ENCODE measurements at places on chromosomes 16 and 17. TPM values are rescaled to one million over a fixed set of nuclear protein-coding genes. Genes with fewer than 3 reads are reported as not detected.

GRCh38 chr17:20187049-20187448 lies 177.9 kb downstream of the SPECC1 start:
- peaks cover 9% of the 10 kb centered on the region for H3K4me1 ChIP-seq
- no peaks in the 10 kb centered on the region for H3K27me3 ChIP-seq
- no peak for DNase-seq
- H3K36me3 ChIP-seq: no peaks in the 10 kb centered on the region

DNA sequence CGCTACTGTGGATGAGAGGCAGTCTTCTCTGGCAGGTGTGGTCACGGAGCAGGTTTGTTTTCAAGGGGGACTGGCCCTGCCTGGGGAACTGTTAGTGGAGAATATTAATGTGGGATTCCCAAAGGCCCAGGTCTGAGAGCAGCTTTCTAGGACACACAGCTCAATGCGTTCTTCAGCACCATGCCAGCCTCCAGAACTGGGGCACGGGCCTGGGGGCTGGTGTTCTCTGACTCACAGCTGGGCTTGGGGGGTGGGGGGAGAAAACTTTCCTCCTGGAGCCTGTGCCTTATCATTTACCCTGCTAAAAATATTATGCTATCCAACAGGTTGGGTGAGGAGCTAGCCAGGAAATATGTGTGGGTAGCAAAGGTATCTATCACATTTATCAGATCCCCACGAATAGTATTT lies 13.5 kb upstream of the LHX1 start:
- H3K27me3 ChIP-seq: no peaks in the 10 kb centered on the region
- no peak for DNase-seq
- no peak overlapping the region for H3K4me3 ChIP-seq
- no peak overlapping the region for H3K27ac ChIP-seq
- peaks cover 27% of the 10 kb centered on the region for H3K4me1 ChIP-seq

GRCh38 chr17:40961591-40961990 lies 5.2 kb downstream of the KRT39 start:
- H3K27ac ChIP-seq: no peak overlapping the region
- H3K27me3 ChIP-seq: no peaks in the 10 kb centered on the region
- H3K4me3 ChIP-seq: no peak overlapping the region
- H3K4me1 ChIP-seq: peaks cover 7% of the 10 kb centered on the region
- DNase-seq: no peak

DNA sequence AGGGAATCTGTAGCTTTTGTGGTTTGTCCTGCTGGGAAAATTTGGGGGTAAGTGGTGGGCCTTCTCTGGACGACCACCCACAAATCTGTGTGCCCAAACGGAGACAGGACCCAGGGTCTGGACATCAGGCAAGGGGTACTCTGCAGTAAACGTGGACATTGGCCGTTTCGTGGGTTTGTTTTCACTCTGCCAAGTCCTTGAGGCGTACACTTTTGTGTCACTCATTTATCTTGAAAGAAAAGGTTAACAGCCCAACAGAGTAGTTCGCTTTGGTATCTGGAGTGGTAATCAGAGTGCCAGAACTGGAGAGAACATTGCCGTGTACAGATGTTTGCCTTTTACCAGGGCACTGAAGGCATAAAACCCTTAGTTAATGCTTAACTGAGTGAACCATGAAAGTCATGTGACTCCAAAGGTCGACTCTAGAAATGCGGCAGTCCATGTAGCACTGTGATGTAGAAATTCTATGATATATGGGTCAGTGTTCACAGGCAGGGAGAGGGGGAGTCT lies 15.4 kb downstream of the NAA60 start:
- H3K4me1 ChIP-seq: peaks cover 25% of the 10 kb centered on the region
- H3K36me3 ChIP-seq: no peaks in the 10 kb centered on the region
- peak overlapping the region; percentile 65 for H3K27ac ChIP-seq
- no peaks in the 10 kb centered on the region for H3K27me3 ChIP-seq

- peaks cover 6% of the 10 kb centered on the region for H3K36me3 ChIP-seq
- DNase-seq: no peak
Observed at GRCh38 chr17:80264205-80265075, 3.8 kb downstream of the RNF213 start.

RTN4RL1 gene
- total RNA-seq: not detected

TIMM22 gene
- total RNA-seq: 17.2 TPM

ZP2 gene
- total RNA-seq: not detected

CCL1 gene
- total RNA-seq: not detected

CEP131 gene
- total RNA-seq: 22.5 TPM

All from H1 (cell line).